ENCODE measurements at places on chromosomes 13 and 19.

GRCh38 chr13:80798576-80799133 is 457.7 kb upstream of the SPRY2 start:
- no peak for DNase-seq

- DNase-seq, result no peak
Measured at GRCh38 chr19:7534531-7535046, 928 bp upstream of the PNPLA6 start.

DNA sequence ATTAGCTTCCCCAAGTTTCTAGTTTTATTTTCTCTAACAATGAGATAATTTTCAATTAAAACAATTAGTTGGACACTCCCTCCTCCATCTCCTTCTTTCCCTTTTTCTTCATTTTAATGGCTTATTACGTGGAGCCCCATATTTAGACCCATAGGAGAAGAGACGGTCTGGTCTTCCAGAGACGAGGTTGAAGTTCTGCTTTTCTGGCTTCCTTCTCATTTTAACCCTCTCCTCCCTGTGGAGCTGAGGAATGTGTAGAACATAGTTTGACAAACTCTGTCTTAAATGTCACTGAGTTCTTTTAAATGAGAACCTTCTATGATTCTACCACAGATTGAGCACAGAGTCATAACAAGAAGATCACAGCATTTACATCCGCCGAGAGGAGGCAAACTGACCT is 86.8 kb downstream of the EDNRB start:
- DNase-seq, result no peak

DNA sequence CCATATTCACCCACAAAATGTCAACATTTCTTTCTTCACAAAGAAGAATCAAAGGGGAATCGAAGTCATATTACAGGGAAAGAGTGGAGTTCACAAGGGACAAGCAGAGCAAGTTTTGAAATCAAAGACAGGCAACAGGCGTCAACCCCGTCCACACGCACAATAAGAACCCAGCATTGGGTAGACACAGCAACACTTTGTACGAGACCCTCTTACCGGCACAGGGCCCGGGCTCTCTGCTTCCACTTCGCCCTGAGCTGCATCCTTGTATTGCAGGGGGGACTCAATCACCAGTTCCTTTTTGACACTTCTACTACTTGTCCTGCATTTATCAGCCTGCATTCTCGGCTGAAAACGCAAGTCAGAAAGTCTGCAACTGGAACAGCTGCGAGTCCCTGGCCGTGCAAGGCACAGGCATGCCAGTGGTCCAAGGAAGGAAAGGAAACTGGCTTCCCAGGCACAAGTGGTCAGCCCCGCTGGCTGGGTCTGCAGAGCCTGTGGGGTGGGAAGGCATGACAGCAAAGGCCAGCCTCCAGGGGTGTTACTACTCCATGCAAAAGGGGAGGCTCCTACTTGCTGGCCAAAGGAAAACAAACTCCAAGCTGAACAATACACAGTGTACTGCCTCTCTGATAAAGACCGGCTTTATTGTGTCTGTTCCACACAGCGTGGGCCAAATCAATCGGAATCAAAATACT is at the start of gene DOCK9:
TSS of gene DOCK9 (minus strand) at position 497 of the 698 bp plus-strand sequence. CDS start at position 342, 155 bp downstream.
- DNase-seq, result no peak

DNA sequence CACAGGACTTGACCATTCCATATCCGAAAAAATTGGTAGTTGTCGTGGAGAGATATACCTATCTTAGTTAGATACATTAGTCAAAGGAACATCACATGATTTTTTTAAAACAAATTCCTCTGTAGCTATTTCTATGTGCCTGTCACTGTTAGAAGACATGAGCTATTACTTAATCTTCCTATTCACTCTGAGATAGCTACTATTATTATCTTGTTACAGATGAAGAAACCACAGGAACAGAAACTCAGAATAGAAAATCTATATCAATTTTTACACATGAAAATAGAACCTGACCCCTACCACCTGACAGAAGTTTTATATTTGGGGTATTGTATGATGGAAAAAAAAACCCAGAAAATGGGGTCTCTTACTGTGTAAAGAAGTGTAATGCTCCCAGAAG is 68.9 kb upstream of the TDRD3 start:
- DNase-seq, result no peak

DNA sequence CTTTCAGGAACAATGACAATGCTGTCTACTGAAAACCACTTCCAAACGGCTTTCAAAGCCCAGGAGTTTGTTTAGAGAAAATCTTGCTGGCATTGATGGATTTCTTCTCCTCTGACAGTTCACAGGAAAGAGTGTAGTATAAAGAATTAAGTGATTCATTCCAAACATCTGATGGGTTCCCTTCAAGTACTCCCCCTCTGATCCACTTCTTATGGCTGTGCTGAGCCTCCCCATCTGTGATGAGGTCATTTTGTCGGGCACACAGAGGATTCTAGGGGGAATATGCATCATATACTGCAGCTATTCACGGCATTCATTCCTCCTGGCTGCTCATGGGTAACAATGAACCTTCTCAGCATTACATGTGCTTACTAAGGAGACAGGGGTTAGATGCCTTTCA is 107.9 kb downstream of the RGCC start:
- DNase-seq, result no peak

- no peak for DNase-seq
Measured at GRCh38 chr19:2883686-2884439, 16.7 kb downstream of the ZNF556 start.

All from NCI-H1048 (cell line).